CD4-positive, alpha-beta T cell treated with Interleukin-2 at 100 ng/mL for 4 hours (primary cell): ENCODE measurements at places on chromosomes 7 and 10.

DNA sequence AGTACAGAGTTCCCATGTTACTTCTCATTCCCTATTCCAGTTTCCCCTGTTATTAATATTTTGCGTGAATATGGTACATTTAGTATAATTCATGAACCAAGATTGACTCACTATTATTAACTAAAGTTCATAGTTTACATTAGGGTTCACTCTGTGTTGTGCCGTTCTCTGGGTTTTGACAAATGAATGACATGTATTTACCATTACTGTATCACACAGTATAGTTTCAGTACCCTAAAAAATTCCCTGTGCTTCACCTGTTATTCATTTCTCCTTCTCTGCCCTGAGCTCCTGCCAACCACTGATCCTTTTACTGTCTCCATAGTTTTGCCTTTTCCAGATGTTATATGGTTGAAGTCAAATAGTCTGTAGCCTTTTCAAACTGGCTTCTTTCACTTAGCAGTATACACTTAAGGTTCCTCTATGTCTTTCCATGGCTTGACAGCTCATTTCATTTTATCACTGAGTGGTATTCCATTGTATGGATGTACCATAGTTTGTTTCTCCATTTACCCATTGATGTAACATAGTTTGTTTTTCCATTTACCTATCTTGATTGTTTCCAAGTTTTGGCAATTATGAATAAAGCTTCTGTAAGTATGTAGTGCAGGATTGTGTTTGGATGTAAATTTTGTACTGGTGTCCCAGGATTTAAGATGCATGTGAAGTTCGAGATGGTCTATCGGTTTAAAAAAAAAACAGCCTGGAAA lies 58.8 kb downstream of the CDK14 start:
- DNase-seq, result no peak

DNA sequence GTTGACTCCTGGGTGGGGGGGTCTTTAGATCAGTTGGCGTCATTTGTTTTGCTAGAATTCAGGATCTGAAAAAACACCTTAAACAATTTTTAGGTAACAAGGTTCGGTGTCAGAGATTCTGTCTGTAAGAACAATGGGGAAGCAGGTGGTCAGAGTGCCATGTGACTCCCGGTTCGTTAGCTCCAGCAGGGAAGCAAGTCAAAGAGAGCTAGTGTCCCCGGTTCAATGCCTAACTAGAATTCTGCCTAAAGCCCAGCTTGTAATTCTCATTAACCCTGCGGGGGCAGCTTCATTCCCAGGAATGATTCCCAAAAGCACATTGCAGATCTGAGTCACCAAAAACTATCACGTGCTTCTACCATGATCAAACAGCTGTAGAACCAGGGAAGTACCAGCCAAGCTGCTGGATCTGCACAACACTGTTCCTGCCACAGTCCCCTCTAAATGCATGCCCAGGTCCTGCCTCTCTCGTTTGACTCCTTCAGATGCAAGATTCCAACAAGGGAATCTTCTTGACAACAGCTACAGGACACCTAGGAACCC lies 664.3 kb upstream of the CELF2 start:
- DNase-seq, result no peak

- DNase-seq, result no peak
These were observed 41.8 kb upstream of the WNT16 start for GRCh38 chr7:121286742-121287734.

- no peak for DNase-seq
These were observed 602.7 kb downstream of the ETV1 start for GRCh38 chr7:13386741-13387140.
